ENCODE measurements at places on chromosomes 7 and 10.

- peak; percentile 15 for DNase-seq
Measured at GRCh38 chr7:74604326-74605020, 53.0 kb upstream of the GTF2I start.

- DNase-seq, result no peak
Measured at GRCh38 chr7:134932707-134933370, 53.5 kb upstream of the AGBL3 start.

- no peak for DNase-seq
Measured at GRCh38 chr7:66732439-66732838, 8.1 kb upstream of the RABGEF1 start.

DNA sequence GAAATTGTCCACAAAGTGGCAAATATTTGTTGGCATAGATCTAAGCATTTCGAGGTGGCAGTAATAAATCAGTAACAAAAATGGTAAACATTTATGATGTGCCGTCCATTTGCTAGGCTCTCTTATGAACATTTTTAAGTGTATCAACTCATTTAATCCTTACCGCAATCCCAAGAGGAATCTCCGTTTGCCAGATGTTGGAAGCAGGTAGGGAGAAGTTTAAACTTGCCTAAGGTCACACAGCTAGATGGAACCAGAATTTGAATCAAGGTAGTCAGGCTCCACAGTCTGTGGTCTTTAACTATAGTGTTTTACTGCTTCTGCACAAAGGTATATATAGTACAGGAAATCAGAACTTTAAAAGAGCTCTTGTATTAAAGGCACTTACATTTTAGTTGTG is 2.6 kb downstream of the MKLN1 start:
- no peak for DNase-seq

GRCh38 chr7:30933124-30933974 is 21.7 kb downstream of the AQP1 start:
- DNase-seq, result no peak

- DNase-seq, result no peak
Measured at GRCh38 chr10:84511709-84512285, 183.4 kb downstream of the CCSER2 start.

- DNase-seq, result no peak
Measured at GRCh38 chr7:115128154-115128553, 206.3 kb downstream of the MDFIC start.

DNA sequence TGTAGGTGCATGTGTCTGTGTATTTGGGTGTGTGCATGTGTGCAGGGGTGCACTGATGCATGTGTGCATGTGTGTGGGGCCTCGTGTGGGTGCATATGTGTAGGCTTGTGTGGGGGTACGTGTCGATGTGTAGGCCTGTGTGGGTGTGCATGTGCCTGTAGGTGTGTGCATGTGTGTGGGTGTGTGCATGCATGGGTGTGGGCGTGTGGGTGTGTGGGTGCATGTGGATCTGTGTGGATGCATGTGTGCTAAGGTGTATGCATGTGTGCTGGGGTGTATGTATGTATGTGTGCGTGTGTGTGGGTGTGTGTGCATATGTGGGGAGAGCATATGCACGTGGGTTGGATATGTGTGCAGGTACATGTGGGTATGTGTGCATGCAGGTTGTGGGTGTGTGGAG is 73.2 kb downstream of the NKX6-2 start:
- DNase-seq, result no peak

- no peak for DNase-seq
Measured at GRCh38 chr7:116386674-116387073, 112.9 kb upstream of the CAV2 start.

DNA sequence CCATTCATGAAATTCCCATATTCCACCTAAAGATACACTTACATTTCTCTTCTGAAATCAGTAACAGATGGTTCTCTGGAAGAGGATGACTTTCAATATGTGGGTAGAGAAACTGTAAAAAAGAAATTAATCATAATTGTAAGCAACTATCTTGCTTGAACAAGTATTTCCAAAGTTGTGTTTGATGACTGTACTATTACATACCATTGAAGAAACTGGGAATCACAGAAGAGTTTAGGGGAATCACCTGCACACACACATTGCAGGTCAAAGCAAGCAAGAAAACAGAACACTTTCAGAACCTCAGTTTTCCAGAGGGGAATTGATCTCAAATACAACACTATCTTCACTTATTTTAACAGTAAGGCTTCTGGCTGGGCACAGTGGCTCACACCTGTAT is 33.6 kb downstream of the GSAP start:
- DNase-seq, result no peak

DNA sequence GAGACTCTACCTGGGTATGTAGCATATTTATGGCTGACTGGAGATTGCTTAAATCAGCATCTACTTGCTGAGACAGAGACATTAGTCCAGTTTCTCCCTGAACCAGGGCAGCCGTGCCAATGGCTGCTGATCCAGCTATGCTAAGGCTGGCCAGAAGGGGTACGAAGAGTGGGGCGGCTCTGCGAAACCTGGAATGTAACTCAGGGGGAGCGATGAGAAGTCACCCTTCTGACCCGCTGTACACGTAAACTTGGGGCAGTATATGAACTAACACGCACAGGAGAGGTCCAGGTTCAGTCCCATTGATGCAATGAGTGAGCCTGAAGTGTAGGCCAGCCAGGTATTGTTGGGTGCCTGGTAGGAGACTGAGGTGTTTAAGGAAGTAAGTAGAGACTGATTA is 73.7 kb downstream of the PRR15 start:
- no peak for DNase-seq

GRCh38 chr10:113119801-113120200 is 169.8 kb downstream of the TCF7L2 start:
- no peak for DNase-seq

DNA sequence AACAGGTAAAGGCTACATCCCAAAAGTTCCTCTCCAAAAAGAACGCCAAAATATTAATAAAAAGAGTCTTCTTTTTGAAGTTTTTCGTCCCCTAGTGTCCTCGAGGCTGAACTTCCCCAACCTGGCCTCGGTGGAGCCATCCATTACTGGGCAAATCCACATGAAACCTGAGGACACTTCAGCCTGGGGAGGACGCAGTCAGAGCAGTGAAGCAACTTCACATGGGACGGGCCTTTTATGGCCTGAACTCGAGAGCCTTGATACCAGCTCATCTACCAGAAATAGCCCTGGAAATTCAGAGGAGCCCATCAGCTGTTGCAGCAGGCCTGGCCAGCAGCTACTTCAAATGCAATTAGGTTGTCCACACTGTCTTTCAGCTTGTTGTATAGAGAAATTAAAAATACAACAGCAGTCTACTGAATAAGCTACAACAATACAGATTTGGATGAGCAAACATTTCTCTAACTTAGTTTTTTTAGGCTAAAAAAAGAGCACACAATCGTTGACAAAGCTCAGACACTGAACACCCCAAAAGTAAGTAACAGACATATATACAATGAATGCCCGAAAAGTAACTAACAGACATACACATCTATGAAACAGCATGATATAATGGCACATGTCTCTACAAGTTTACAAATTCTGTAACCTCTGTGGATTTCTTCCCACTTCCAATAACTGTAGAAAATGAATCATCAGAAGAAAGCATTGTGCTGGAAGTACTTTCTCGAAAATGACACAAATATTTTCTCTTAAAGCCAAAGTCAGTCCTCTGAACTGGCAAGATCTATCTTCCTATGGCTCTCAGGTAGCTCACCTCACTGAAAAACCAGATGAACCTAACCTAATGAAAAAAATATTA is at the start of gene SVIL:
Gene SVIL, minus strand, starts transcription at position 208 of the 862 bp plus-strand sequence. CDS start 79,913 bp downstream, outside the sequence.
- no peak for DNase-seq

GRCh38 chr10:108384378-108384777 is 1219.9 kb upstream of the SORCS1 start:
- DNase-seq, result no peak

GRCh38 chr7:42227936-42228591 is 8.9 kb downstream of the GLI3 start:
- no peak for DNase-seq

DNA sequence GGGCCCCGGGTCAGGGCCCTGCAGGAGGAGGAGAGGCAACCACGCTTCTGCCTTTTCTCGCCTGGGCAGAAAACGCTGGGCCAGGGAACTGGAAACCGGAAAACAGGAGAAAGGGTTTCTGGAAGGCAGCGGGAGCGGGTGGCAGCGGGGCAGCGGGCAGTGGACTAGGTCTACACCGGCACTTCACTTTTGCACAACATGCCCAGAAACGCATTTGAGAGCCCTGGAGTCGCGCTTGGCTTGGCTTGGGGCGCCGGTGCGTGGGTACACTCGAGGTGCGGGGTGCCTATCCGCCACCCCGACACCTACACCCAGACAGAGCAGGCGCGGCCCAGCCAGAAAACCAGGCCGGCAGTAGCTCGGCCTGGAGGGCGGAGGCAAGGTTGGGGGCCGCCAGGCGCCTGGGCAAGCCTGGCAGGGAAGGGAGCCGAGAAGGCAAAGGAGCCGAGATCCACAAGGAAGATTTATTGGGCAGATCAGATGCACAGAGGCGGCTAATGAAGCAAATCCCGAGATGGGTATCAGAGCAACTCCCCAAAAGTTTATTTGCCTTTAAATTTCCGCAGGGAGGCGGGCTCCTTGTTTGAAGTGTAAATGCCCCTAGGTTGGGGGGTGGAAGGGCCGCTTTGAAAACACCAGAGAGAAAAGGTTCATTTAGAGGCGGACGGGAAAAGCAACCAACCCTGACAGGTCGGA is 3.2 kb upstream of the PAX2 start:
- DNase-seq, result no peak

- DNase-seq, result no peak
Measured at GRCh38 chr7:102284399-102284798, 2.3 kb upstream of the SH2B2 start.

GRCh38 chr7:3984456-3984855 is 683.4 kb downstream of the SDK1 start:
- no peak for DNase-seq

- DNase-seq, result no peak
Measured at GRCh38 chr7:139694389-139694676, 83.5 kb downstream of the HIPK2 start.

- DNase-seq, result no peak
Measured at GRCh38 chr7:117572856-117573620, 93.2 kb downstream of the CFTR start.

- DNase-seq, result no peak
Measured at GRCh38 chr10:62528441-62528840, 154.3 kb downstream of the ZNF365 start.

GRCh38 chr7:27795977-27796376 is 56.0 kb downstream of the TAX1BP1 start:
- DNase-seq, result no peak

DNA sequence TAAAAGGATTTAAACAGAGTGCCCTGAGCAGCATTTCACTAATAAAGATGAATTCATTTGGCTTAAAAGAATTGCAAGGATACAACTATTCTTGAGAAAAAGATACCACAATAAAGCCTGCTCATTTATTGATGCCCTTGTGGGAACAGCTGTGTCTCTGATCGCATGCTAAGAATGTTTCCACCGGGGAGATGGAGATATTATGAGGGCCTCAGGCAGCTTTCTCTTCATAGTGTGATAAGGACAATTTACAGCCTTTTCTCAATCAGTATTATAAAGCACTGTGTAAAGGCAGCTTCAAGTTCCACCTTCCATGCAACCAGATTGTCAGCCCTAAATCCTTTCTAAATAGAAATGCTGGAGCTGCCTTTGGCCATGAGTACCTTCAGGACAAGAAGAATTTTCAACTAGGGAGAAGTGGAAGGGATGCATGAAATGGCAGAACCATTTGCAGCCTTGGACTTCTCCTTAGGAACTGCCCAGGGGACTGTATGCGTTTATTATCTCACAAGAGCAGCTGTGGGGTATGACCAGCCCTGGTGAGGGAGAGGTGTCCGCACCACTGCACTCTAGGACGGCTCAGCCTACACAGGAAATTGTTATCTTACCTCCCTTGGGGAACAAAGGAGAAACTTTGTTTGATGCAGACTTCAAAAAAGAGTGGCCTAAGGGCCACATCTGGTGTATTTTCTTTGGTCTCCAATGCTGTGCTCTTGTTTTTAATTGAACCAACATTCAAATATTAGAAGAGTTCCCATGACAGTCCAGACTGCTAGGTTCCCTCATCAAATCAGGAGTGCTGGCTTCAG is 116.9 kb upstream of the PCGF5 start:
- DNase-seq, result no peak

- no peak for DNase-seq
Measured at GRCh38 chr10:107481224-107481623, 316.7 kb upstream of the SORCS1 start.

DNA sequence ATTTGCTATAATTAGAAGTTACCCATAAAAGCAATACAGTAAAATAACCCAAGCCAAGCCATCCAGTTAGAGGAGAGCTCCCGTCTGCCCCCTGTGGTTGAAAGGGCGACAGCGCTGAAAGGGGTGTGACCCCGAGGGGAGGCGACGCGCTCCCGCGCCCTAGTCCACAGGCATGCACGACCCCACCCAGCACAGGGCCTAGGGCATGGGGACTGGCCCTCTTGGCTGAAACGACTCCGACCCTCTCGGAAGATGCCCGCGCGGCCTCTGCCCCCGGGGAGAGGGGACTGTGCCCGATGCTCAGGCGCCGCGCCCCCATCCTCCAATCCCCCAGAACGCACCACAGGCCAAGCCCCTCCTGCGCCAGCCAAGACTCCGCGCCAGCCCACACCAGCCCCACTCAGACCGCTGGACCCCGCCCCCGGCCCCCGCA is 64.0 kb downstream of the CSGALNACT2 start:
- peak; percentile 26 for DNase-seq

DNA sequence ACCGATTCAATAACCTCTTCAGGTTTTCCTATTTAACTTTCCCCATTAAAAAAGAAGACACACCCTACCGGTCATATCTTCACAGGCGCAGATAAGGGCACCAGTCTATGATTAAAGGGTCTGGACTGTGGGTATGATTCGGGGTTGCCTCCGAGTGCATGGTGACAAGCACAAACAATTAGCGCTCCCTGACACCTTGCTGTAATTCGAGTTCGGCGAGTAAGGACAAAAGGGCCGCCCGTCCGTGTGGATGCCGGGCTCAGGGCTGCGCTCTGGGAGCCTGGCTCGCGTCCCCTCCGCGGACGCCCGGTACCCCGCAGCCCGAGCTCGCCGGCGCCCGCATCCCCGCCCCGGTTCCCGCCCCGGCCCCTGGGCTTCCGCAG is 111.9 kb upstream of the RHEB start:
- DNase-seq, result no peak

All from NCI-H460 (cell line).